ENCODE measurements at places on chromosomes 4 and X. TPM values are rescaled to one million over a fixed set of nuclear protein-coding genes. Genes with fewer than 3 reads are reported as not detected.

The PPBP gene
- total RNA-seq: 17.5 TPM

The DUSP21 gene
- total RNA-seq: not detected

The MSX1 gene
- 4.1 TPM for total RNA-seq

The MMRN1 gene
- 23.6 TPM for total RNA-seq

The PF4V1 gene
- total RNA-seq: not detected

The GABRB1 gene
- total RNA-seq: 3.4 TPM

The UNC5C gene
- 17.3 TPM for total RNA-seq
